ENCODE measurements at places on chromosomes 6 and 20.
A peak's percentile ranks its signal among the peaks of the same experiment; 100 is the strongest.

DNA sequence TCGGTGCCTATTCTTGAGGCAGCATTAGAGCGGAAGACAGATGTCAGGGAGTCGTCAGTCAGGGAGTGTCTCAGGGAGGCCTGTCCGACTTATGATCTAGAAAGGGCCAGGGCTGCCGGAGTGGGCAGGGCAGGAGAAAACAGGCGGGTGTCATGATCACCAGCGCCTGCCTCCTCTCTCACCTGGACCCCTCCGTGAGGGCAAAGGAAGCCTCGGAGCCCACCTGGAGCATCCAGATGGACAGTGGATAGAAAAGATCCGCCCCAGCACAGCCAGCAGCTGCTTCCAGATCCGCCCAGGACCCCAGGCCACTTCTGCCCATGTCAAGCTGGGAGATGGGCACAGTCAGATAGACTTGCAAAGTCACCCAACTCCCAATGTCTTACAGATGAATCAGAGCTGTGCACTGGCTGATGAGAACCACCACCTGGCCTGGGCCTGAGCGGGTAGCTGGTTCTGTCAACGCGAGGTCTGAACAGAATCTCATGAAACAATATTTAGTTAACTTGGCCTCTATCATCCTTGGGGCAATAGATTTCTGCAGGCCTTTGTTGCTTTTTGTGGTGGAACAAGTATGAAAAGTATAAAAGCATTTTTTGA is 22.2 kb downstream of the PSMG4 start:
- no peak for DNase-seq

GRCh38 chr6:337805-338368 is 45.6 kb downstream of the DUSP22 start:
- no peak for DNase-seq

GRCh38 chr6:75546381-75546780 is 52.8 kb upstream of the FILIP1 start:
- DNase-seq = peak; percentile 13

GRCh38 chr20:24773751-24774201 is 175.3 kb upstream of the CST7 start:
- peak; percentile 91 for DNase-seq

GRCh38 chr6:33708516-33709204 is 2.8 kb downstream of the UQCC2 start:
- no peak for DNase-seq

DNA sequence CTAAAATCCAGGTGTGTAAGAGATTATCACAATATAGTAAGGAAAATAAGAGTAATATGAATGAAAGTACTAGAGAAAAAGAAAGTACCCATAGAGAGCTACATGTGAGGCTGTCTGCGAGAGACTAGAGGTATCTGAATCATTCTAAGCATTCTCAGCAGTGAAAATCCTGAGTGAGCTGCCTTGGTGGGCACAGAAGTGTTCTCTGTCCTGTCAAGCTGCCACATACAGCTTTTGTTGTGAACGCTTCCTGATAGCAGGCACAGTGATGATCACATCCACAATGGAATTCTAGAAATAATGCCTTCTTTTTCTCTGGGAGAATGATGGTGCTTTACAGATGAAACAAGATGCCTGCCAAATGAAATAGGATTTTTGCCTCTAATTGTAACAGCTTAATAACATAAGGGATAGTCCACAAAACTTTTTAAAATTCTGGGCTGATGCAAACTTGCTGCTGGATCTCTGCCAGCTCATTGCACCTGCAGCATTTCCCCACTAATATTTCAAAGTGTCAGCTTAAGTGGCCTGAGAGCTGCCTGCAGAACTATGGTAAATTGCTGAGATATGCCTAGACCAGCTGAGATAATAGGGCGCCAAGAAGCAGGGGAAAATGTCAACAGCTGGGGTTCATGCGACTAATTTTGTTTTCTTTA is 620.5 kb downstream of the DOK5 start:
- no peak for DNase-seq

- DNase-seq = no peak
Observed at GRCh38 chr20:8335495-8336195, 203.6 kb downstream of the PLCB1 start.

All from HS-5 (cell line).